ENCODE measurements at places on chromosomes 4 and X. TPM values are rescaled to one million over a fixed set of nuclear protein-coding genes. Genes with fewer than 3 reads are reported as not detected.

- DNase-seq, result no peak
These were observed 32.9 kb downstream of the GAB1 start for GRCh38 chr4:143369552-143369951.

DNA sequence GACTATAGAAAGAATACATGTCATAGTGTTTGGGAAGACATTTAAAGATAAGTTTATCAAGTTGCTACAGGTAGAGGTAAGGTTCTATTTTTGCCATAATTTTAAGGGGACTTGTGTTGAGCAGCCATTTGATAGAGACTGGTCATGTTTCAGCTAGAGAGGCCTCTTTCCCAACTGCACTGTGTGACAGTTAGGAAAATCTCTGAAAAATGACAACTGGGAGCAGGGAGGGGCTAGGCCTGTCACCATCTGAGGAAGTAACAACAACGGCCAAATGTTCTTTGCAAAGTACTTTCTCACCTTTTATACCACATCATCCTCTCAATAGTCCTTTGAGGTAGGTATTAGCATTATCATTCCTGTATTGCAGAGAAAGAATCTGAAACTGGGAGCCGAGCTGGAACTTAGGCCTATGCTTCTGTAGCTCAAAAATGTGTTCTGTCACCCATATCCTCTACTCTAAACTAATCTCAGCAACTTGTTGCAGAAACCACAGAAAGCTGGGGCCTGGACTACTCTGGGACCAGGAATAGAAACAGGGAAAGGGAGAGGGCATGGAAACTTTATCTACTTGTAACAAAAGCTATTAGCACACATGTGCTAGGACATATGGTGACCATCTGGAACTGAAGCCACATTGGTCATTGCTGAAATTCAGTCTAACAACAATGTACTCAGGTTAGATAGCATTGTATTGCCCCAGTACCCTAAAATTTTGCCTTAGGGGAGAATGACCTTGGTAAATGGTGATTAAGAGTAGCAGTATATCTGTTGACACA is 198.9 kb downstream of the MID1IP1 start:
- no peak for DNase-seq

Gene STARD8
- total RNA-seq, result 10.5 TPM

DNA sequence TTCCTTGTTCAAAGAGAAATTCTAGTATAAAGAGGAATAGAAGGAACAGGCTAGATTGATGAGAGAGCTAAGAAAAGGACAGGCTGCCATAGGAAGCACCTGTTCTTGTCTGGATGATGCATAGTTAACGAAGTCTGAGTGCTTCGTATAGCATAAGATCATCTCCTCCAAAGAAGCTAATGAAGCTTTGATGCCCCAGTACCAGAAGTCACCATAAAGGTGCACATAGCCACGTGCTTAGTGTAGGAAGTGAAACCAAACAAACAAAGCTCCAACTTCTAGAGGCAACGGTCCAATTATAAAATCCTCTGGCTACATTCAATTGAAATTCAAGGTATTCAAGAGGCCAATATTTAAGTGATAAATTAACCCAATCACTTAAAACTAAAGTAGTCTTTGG is 31.0 kb downstream of the AFAP1 start:
- DNase-seq, result no peak

GRCh38 chr4:13535118-13535517 is 9.2 kb downstream of the NKX3-2 start:
- DNase-seq, result no peak

- DNase-seq, result no peak
These were observed 47.3 kb upstream of the C1GALT1C1 start for GRCh38 chrX:120677004-120677652.

Gene ARMCX1
- 29.8 TPM for total RNA-seq

Gene C1QTNF7
- total RNA-seq, result 1.9 TPM

DNA sequence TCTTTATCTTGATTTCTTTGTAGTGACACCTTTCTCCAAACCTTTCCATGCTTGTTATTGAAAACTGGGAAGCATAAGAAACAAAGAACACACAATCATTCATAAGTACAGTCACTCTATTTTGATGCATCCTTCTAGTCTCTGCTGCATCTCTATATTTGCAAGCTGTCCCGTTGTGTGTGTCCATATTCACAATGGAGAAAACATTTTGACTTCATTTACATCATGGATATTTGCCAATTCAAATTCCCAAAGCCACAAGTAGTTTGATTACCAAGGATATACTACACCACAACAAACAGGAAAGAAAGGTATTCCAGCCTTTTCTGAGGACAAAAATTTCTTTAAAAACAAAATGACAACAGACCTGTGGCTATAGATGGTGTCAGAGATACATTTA is 673.8 kb downstream of the STIM2 start:
- no peak for DNase-seq

DNA sequence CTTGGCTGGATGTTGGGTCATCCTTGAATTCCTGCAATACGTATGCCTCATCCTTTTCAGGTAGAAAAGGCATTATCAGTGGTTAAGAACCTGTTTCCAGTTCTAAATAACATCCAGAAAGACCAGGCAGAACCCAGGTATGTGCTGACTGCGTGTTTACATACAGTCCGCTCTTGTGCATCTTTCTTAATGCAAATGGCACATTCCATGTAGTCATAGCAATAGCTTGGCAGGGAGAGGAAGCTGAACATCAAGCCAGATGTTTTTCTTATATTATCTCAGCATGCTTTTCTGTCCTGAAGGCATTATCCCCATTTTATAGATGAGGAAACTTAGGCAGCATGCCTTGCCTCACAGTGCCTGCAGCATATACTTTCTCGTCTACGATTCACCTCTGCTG is 2.1 kb downstream of the DCLK2 start:
- no peak for DNase-seq

DNA sequence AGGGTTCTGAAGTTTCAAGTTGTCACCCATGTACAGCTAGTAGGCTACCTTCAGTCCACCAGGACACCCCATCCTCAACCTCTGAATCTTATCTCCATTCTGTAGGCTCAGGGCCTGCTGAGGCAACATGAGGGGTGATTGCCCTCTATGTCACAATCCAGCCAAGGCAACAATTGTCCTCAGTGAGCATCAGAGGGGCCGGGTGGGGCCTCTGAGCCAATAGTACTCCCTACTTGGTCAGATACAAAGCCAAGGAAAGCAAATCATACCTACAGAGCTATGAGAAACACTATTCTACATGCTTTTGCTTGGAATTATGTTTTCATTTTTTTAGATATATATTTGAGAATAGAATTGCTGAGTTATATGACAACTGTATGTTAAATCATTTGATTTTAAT is at the start of gene ACTRT1:
ACTRT1 (minus strand) TSS at position 101 of the 400 bp plus-strand sequence. CDS start 197 bp downstream, outside the sequence.
- no peak for DNase-seq

Gene MND1
- total RNA-seq, result 0.38 TPM

Gene SSX4
- total RNA-seq, result not detected

DNA sequence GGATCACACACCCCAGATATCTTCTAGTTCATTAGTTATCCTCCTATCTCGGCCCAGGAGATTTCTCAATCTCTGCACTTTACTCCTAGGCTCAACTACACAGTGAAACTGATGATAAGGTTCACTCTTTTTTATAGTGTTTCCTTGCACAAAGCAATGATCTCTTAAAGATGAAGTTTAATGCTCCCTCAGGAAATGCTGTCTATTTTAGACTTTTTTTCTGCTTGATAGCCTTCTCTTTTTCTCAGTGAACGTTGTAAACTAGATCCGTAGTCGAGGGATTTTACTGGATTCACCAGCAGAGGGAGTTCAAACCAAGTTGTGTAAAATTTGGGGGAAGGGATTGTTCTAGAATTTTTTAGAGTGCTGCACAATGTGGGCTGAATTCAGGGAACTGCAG is 269.6 kb downstream of the GBA3 start:
- no peak for DNase-seq

- no peak for DNase-seq
These were observed 54.8 kb upstream of the RBMXL3 start for GRCh38 chrX:115134382-115134781.

GRCh38 chrX:41862562-41863184 is 60.7 kb downstream of the CASK start:
- DNase-seq, result no peak

Gene ABLIM2
- 26.8 TPM for total RNA-seq

DNA sequence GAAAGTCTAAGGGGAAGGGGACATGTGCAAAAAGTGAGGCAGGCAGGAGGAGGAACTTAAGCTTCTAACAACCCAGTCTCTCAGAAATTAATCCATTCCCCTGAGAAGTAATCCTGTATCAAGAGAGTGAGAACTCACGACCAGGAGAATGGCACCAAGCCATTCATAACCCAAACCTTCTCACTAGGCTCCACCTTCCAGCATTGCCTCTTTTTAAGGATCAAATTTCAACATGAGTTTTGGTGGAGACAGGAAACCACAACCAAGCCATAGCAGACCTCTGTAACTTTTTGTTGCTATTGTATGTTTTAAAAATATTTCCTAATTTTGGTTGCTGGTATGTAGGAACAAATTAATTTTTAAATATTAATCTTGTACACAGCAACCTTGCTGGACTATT is 32.8 kb downstream of the PASD1 start:
- no peak for DNase-seq

Gene ZNF157
- not detected for total RNA-seq

DNA sequence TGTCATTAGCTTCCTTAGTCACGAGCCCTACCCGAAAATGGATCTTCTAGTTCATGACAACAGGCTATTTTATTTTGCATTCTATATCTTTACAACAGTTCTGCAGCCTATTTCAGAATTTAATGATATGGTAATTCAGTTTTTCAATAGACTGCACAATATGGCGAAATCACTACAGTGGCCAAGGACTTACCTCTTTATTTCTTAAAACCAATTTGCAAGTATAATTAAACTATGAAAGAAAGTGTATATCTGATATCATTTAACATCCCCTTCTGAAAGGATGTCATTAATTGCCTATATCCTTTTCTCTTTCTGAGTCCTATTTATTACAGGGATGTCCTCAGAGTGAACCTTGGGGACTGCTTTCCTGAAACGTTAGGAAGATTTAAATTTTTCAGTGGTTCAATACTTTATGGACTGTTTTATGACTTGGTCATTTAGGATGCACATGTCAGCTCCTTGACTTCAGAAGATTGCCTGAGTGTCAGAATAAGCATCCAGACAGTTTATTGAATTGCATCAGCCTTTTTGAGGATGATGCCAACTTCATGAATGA is 190.8 kb upstream of the GEMIN8 start:
- DNase-seq, result no peak

GRCh38 chr4:154076921-154077320 is 288.0 kb upstream of the SFRP2 start:
- DNase-seq, result no peak

Gene MAGED4B
- total RNA-seq, result 0.67 TPM

DNA sequence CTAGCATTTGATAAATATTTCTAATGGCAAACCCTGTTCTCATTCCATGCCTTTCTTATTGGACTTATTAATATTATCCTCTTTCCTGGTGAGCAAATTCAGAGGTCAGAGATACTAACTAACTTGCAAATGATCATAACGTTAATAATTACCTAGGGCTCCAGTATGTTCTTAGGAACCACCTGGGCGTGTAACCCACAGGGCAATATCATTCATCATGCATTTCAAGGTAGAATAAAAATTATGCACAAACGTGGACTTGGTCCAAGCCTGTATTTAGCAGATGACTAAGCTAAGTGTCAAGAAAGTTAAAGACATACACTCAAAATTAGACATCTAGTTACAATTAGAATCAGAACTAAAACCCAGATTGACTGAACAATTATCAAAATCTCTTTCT is 850.1 kb downstream of the TRIML1 start:
- no peak for DNase-seq

Gene MXRA5
- 1.3 TPM for total RNA-seq

DNA sequence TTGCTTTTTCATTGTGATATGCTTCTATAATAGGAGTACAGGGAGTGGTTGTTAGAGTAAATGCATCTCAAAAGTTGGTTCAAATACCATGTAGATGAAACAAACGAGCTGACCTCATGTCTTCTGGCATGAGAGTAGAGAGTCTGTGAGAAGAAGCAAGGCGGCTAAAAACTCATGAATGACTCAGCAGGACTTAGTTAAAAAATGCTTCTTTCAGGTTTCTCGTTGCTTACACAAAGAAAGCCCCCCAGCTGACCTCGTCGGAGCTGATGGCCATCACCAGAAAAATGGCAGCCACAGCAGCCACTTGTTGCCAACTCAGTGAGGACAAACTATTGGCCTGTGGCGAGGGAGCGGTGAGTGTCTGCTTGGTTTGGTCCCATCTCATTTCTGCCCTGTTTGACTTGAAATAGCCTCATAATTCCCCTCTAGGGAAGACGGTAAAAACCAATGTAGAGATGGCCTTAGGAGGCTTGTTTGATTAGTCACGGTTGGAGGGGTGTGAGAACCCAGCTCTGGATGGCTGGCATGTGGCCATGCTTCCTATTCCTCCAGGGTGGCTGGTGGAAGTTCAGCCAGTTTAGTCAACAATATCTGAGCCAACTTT is 14.5 kb downstream of the AFP start:
- peak; percentile 56 for DNase-seq

DNA sequence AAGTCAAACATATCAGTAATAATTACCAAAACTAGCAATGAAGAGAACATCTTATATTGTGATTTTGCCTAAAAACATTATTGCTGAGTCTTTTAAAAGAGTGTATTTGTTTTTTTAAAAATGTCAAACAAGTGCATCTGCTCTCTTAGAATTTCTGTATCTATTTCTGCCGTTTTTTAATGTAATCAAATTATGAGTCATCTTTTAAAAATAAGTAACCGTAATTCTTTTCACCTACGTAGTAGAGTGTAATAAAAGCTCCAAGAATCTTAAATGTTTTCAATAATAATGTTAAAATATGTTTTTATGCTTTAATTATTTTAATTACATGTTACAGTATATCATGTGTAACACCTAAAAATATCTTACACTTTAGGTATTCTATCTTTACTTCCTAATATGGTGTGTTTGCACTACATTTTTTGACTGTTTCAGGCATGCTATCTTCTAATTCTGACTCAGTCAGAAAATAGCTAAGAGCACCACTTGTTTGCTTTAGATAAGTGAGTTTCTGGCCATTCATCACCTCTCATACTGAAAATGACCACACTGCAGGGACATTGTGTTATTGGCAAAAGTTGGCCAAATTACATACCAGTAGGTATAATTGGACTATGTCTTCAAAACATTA is 368.5 kb downstream of the PCDH7 start:
- no peak for DNase-seq

DNA sequence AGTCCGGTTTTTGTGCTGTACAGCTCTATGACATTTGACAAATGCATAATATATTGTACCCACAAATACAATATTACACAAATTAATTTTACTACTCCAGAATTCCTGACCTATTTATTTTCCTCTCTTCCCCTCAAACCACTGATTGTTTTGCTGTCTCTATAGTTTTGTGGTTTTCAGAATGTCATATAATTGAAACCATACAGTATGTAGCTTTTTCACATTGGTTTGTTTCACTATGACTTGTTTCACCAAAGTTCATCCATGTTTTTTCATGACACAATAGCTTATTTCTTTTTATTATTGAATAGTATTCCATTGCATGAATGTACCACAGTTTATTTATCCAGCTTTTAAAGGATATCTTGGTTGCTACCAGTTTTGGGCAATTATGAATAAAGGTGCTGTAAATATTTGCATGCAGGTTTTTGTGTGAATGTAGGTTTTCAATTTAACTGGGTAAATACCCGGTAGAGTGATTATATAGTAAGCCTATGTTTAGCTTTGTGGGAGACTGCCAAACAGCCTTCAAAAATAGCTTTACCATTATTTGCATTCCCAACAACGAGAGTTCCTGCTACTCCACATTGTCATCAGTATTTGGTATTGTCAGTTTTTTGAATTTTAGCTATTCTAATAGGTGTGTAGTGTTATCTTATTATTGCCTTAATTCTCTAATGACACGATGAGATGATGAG is 25.9 kb downstream of the RNF175 start:
- no peak for DNase-seq

Gene SHROOM4
- 9.4 TPM for total RNA-seq

Gene SLC30A9
- total RNA-seq, result 72.2 TPM
